ENCODE measurements at places on chromosomes 11 and 22.

DNA sequence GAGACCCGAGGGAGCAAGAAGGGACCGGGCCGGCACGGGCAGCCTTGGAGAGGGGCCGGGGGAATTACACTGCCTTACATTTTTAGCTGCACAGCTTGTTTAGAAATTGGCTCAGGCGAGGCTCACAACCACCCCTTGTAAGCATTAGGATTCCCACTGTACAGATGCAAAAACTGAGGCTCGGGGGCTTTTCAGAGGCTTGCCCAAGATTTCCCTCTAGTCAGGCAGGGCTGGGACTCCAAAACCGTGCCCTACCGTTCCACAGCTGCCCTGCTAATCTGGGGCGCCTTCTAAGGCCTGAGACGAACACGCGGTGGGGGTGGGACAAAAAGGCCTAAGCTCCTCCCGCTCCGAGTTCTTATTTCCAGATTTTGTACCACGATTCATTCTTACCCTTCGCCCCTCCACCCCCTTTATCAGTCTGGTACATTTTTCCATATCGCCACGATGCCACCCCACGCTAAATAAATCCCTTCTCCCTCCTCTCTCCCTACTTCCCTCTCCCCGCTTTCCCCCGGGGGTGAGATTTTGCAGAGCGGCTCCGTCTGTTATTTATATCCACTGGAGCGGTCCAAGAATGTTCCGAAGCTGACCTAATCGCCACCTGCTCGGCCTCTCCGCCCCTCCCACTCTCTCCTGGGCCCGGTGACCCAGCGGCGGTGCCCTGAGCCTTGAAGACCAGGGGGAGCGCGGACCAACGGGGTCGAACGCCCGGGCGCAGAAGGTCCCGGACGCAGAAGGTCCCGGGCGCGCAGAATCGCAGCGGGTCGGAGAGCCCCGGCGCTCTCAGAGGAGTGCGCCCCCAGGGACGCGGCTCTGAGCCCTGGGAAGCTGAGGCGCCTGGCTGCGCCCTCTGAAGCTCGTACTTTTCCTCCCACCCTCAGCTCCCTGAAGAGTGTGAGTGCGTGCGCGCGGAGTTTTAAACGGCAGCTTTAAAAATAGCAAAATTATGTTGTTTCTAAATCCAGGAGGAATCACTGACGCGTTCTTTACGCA, 764 bp upstream of the PACSIN3 start:
- peak; percentile 43 for DNase-seq

GRCh38 chr22:47381240-47381639, 618.8 kb downstream of the TBC1D22A start:
- DNase-seq, result no peak

GRCh38 chr11:3617990-3618389, 23.8 kb downstream of the ART5 start:
- no peak for DNase-seq

- peak; percentile 47 for DNase-seq
Measured at GRCh38 chr22:17120281-17120680, 879 bp downstream of the TMEM121B start.

DNA sequence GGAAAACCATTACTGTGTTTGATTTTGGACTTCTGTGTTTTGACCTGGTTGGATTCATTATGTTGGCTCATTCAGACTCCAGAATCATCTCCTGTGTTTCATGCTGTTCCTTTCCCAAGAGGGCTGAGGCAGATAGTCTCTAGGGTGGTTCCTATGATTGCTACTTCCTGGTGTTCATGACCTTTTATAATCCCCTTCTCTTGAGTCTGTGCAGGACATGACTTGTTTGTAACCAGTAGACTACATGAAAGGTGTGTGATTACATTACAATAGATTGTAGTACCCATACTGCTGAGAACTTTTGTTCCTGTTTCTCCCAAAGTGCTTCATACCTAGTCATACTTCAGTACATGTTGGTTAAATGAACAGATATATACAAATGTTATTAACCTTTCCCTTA, 700.6 kb downstream of the METTL15 start:
- DNase-seq, result no peak

- DNase-seq, result no peak
Measured at GRCh38 chr11:122933416-122933815, 48.2 kb downstream of the BSX start.

DNA sequence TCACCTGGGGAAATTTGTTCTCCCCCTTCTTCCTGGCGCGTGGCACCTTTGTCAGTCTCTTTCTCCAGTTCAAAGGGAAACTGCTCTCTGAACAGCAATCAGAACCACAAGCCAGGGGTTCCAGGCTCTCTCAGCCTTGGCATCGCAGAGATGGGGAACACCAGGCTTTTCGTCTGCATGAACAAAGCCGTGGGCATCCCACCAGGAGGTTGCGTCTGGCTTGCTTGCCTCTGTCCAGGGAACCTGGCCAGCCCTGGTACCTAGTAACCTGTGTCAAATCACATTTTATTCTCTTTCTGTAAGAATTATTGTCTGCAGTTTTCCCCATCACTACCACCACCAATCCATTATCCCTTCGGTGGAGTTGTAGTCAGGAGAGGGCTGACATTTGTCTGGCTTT, 107.0 kb downstream of the WNT7B start:
- DNase-seq, result no peak

- DNase-seq, result no peak
Measured at GRCh38 chr11:60899046-60899936, 7.1 kb downstream of the PRPF19 start.

DNA sequence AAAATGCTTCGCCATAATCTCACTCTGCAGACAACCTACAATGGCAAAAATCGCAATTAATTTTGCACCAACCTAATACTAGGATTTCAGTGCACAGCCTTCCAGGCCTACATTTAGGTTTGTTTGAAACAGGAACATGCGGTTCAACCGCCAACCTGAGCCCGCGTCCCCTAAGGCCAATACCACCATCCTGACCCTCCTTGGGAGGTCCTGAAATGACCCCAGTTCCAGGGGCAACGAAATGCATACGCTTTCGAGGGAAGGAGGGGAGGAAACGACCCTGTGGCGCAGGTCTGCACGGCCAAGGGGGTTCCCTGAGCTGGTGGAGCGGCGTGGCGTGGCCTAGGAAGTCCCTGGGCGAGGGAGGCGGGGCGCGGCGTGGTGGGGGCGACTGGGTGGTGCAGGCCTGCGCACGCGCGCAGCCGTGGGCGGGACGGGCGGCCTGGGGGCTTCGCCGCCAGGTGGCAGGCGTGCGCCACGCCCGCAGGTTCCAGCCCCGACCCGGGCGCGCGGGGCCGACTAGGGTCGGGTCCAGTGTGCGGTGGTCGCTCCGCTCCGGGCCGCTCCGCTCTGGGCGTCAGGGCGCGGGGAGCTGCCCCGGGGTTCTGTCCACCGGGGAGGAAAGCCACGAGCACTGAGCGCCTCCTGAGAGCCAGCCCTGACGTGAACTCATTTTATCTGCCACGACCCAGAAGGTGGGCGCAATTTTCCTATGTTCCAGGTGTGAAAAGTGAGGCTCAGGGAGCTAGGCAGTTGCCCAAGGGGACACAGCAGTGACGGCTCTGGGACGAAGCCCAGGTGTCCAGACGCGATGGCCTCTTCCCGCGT, 94.1 kb downstream of the SWAP70 start:
- DNase-seq, result peak; percentile 91

DNA sequence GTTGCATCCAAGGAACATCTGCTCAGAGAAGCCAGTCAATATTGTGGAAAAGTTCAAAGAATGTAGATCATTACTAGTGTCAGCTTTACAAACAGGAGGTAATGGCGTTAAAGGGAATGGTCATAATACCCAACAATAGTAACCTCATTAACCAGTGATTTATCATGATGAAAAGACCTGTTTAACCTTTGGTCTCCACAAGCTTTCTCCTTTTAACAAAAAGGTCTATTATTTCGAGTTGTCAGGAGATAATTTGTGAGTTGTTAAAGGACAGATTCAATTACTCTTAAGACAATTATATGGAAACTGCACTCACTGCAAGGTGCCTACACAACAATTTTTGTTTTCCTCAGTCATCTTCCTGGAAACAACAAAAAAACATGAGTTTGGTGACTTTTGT, 73.8 kb upstream of the HTATIP2 start:
- no peak for DNase-seq

- DNase-seq, result no peak
Measured at GRCh38 chr11:31000381-31000780, 369.2 kb downstream of the DCDC1 start.

DNA sequence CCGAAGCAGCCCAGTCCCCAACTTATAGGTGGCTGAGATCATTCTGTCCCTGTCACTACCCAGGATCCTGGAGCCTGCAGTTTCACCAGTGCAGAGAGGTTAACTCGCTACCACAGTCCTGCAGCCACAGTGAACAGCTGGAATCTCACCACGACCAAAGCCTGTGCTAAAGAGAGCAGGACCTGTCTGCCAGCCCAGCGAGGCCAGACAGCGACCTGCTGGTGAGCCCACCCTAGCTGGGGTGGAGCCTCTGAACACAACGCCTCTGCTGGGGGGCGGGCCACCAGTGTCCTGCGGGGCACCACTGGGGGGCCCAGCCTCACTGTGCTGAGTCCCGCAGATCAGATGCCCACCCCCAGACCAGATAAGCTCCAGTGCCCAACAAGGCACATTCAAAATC, 33.3 kb downstream of the DAGLA start:
- no peak for DNase-seq

- DNase-seq, result no peak
Measured at GRCh38 chr11:36139767-36140166, 149.5 kb downstream of the COMMD9 start.

- no peak for DNase-seq
Measured at GRCh38 chr11:116314006-116314405, 458.8 kb downstream of the BUD13 start.

GRCh38 chr11:72525466-72525865, 91.1 kb upstream of the CLPB start:
- DNase-seq, result no peak

GRCh38 chr11:63572026-63572688, 9.0 kb upstream of the PLAAT2 start:
- DNase-seq, result no peak

- DNase-seq, result no peak
Measured at GRCh38 chr22:19062943-19063308, 59.3 kb downstream of the DGCR2 start.

- DNase-seq, result no peak
Measured at GRCh38 chr11:19101796-19102520, 15.0 kb upstream of the ZDHHC13 start.

GRCh38 chr11:15716550-15716949, 601.8 kb downstream of the INSC start:
- DNase-seq, result no peak

DNA sequence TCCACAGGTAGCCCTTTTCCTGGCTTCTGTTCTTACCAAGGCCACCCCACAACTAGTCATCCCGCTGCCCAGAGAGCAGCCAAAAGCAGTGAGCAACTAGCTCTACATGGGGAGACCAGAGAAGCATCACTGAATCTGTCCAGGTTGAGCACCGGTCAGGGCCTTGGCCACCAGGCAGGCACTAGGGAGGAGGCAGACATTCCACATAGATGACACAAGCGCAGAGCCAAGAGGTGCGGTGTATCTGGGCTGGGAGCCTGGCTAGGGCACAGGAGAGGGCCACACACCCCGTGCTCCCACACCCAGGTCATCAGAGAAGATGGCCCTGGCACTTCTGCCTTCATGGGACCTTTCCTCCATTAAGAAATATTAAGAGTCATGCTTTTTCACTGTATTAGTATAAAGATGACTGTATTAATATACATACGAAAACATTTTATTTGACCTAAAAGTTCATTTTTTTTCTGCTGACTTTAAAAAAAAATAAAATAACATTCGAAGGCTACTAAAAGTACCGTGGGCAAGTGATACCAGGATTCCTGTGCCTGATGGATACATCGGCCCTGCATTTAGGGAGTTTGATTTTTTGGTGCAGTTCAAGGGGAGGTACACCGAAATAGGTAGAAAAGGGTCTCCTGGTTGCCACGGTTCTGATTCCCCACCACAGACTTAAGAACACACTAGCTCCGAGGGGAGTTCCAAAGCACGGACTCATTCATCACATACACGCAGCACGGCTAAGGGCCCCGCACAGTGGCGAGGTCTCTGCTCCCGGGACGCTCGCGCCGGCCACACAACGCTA, 1.2 kb downstream of the DGCR2 start:
- no peak for DNase-seq

DNA sequence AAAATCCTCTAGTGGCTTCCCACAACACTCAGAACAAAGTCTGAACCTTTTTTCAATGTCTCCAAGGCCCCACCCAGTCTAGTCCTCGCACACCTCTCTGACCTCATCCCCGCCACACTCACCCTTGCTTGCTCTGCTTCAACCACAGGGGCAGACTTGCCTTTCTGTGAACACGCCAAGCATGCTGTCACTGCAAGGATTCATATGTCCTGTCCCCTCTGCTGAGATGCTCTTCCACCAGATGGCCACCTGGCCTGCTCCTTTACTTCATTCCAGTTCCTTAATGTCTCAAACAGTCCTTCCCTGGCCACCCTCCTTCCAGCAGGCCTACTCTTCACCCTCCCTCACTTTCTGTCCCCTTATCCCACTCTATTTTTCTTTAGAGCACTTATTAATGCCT, 60.6 kb upstream of the ARHGAP20 start:
- no peak for DNase-seq

DNA sequence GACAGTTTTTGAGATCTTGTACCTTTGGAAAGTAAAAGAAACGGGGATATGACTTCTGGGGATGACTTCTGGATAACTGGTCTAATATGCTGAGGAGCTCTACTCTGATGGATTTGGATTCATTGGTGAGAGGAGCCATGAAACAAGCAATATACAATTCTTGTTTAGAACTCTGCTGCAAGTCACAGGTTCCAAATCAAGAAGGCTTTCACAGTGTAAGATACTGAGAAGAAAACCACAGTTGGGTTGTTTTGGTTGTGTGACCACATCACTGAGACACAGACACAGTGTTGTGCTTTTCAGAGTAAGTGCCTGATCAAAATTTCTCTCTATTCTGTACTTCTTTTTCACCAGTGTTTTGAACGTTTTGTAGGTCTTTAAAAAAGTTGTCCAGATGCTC, 13.1 kb upstream of the UCP2 start:
- peak; percentile 47 for DNase-seq

DNA sequence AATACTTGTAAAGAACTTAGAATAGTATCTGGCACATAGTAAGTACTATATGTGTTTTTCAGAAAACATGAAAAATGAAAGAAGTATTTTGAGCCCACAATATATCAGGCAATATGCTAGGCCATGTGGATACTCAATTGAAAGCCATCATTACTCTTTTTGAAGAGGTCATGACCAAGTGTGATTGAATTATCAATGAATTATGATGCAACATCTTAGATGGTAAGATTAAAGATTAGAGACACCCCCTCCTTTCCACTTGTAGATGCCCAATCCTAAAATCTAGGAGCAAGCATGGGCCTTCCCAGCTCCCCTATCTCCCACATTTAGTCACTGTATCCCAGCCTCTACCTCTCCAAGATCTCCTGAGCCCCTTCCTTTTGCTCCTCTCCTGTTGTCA, 154.4 kb downstream of the ETS1 start:
- DNase-seq, result no peak

- no peak for DNase-seq
Measured at GRCh38 chr11:111967649-111968048, 30.5 kb downstream of the DIXDC1 start.

DNA sequence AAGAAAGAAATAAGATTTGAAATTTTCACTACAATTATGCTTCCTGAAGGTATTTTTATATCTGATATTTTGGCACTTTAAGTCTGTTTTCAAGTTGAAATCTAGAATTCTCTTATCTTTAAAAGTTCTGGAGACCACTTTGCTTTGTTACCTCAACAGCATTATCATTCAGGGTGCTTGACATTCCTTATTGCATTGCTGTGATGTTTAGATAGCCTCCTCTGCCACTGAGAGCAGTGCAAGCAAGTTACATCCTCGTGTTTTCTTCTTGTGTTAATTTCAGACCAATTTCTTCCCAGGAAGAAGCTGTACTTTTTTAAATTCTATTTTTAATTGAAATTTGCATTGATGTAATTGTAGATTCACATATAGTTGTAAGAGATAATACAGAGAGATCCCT, 333.9 kb upstream of the KIRREL3 start:
- no peak for DNase-seq

- DNase-seq, result no peak
Measured at GRCh38 chr22:17234144-17234623, 14.9 kb upstream of the ADA2 start.
